ENCODE measurements at places on chromosomes 12 and 14.

DNA sequence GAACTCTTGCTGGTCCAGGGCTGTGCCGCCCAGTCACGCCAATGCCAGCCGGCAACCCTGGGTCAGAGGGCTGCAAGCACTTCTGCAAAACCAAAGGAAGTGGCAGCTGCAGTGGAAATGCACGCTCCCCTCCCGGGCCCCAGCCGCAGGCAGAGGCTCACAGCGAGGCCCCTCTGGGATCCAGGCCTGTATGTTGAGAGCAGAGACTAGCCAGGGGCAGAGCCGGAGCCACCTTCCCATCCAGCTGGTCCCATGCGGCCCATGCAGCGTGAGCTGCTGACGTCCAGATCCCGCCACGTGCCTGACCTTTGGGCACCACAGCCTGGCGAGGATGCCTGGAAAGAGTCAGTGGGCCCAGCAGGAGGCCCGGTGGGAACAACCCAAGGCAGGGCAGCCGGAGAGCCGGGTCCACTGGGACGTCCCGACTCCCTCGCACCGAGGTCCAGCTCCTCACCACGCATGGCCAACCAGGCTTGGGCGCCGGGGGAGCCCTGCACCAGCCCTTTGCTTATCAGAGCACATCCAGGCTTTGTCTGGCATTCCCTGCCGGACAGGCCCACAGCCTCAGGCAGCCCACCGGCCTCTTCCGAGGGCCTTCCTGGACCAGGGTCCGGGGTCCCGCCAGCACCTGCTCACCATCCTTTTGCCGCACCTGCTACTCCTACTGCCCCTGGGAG is 4.3 kb downstream of the GPR132 start:
- no peak for DNase-seq

GRCh38 chr12:45518291-45519235 is 210.9 kb upstream of the ARID2 start:
- DNase-seq = no peak

GRCh38 chr12:106138357-106138632 is 459 bp downstream of the NUAK1 start:
- no peak for DNase-seq

DNA sequence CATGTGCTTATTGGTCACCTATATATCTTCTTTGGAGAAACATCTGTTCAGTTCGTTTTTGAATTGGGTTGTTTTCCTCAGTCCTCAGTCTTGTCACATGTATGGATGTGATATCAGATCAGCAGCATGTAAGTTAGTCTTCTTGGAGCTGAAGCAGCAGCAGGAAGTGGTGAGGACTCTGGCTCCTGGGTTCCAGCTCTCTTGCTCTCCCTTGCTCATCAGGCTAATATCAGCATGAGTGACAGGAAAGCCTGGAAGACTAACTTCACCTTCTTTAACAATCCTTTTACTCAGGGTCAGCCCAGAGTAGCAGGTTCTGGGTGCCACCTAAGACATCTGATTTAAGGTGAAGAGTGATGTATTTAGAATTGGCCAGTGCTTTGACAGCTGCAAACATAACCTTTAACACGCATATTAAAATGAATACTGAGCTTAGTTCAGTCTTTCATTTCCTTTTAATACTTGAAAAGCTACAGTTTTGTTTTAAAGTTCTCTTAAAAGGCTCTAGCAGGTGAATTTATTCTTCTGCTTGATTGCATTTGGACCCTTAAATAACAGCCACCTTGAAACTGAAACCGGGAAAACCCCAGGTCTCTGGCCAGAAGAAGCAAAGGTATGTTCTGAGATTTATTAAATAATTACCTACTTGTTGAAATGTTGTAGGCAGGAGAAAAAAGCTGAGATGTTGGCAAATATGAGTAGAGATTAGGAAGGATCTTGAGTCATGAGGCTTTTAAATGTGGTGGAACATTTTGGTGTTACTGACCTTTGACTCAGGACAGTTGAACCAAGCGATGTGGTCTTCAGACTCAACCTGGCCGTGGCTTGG is 54.3 kb downstream of the DRAM1 start:
- DNase-seq = no peak

DNA sequence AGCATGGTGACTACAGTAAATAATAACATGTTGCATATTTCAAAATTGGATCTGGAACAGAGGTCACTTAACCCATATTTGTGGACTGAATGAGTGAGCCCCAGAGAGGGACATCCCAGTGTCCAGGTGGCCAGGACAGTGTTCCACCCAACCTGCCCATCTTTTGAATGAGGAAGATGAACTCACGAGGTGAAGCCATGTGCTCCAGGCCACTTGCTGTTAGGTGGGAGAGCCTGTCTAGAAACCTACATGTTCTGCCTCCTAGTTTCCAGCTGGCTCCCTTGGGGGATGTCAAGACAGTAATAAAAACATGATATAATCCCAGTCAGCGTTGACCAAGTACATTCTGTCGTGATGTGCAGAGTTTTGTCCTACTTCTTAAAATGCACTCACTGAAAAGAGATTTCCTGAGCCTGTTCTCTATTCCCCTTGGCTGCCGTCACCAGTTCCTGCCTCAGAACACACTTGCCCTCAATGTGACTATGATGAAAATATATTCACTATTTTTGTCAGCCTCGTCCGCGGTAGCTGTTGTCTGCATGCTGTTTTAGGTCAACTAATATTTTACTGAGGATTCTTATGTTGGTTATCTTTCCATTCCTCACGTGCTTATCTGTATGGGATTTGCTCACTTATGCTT is 25.7 kb downstream of the TSPAN9 start:
- DNase-seq = no peak

DNA sequence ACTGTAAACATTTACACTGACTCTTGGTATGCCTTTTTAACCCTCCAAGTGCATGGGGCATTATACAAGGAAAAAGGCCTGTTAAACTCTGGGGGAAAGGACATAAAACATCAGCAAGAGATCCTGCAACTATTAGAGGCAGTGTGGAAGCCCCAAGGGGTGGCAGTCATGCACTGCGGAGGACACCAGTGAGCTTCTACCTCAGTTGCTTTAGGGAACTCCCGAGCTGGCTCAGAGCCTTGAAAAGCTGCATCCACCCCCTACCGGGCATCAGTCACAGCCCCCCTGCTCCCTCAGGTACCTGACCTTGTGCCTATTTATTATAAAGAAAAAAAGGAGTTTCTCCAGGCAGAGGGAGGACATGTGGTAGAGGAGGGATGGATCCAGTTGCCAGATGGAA is 695.6 kb upstream of the LMO3 start:
- no peak for DNase-seq

- DNase-seq = no peak
Observed at GRCh38 chr12:102966200-102966863, 8.9 kb downstream of the ASCL1 start.

- peak; percentile 82 for DNase-seq
Observed at GRCh38 chr12:106049105-106049504, 89.6 kb downstream of the NUAK1 start.

DNA sequence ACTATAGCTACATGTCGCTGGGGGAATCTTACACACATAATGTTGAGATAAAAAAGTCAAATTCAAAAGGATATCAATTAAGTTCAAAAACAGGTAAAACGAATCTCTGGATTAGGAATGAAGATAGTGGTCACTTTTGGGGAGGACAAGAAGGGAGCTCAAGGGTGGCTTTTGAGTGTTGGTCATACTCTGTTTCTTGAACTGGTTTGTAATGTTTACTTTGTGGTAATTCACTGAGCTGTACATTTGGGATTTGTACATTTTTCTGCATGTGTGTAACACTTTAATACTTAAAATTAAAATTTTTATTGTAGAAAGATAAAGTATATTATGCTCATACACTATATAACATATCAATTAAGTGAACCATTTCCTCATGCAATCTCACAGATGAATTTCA is 26.6 kb downstream of the KLHL28 start:
- DNase-seq = no peak

DNA sequence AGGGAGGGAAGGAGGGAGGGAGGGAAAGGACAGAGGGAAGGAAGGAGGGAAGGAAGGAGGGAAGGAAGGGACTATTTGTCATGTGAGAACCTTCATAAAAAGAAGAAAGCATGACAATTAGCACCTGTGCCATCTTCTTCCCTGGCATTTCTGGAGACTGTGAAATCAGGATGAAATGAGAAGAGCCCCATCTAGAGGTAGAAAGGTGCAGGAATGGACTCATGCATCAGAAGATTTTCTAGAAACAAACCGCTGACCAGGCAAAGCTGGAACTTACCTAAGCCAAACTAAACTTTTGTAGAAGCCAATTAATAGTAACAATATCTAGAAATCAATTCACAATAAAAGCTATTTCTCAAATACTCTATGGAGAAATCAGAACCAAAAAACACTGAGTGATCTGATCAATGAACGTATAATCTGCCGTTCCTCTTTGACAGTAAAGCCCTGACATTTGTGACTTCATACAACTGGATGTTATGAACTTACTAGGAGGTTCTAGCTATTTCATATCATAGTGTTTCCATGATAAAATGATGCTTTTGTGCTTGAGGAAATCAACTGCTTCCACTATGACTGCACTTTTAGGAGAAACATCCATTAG is 24.4 kb upstream of the CRACR2A start:
- peak; percentile 70 for DNase-seq

DNA sequence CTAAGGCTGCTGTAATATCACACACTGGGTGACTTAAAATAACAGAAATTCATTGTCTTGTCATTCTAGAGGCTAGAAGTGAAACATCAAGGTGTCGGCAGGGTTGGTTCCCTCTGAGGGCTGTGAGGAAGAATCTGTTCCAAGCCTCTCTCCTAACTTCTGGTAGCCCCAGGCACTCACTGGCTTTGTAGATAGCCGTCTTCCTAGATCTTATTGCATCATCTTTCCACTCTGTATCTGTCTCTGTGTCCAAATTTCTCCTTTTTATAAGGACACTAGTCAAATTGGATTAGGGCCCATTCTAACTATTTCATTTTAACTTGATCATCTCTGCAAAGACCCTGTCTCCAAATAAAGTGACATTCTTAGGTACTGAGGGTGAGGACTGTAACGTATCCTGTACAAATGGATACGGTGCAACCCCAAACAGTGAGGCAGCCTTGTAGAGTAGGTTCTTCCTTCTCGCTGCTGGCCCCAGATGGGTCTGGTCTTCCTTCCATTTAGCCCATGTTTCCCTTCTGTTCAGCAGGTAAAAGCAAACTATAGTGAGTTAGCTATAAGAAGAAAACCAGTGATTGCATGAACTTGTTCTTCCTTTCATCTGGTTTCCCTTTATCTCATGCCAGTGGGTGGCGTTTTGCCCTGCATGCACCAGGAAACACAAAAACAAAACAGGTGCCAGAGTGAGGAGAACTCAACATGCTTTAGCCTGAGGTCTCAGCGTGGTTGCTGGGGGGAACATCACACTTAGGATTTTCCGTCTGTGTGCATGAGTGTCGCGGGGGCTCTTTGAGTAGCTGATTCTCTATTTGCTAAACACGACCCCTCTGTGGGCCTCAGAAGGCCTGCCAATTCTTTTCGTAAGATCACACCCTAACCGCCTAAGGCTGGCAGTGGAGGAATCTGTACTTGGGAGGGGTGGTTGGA is 19.5 kb downstream of the TTC9 start:
- no peak for DNase-seq

- DNase-seq = no peak
Observed at GRCh38 chr14:52018252-52018651, 28.9 kb downstream of the RTRAF start.

- no peak for DNase-seq
Observed at GRCh38 chr12:8559676-8560075, 19.0 kb upstream of the CLEC4E start.

GRCh38 chr12:98754095-98754494 is 109.0 kb downstream of the APAF1 start:
- DNase-seq = no peak

- DNase-seq = no peak
Observed at GRCh38 chr12:106049546-106049945, 89.2 kb downstream of the NUAK1 start.

DNA sequence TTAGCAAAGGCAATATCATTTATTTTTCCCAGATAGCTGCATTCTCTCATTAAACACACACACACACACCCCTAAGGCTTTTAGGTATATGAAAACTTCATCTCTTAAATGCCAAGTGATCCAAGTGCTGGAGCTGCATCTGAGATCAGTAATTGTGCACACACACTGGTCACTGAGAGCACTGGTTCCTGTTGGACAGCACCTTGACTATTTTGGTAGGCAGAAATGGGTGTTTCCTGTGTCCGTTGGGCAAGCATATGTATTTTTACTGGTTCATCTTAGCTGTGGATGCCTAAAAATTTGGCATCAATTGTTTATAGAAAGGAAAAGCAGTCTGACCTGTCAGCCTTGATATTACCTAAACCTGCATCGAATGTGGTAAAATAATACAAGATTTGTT is 182.5 kb downstream of the MSRB3 start:
- no peak for DNase-seq

- no peak for DNase-seq
Observed at GRCh38 chr12:77388445-77389265, 323.3 kb upstream of the E2F7 start.

GRCh38 chr14:38559711-38560110 is 303.8 kb upstream of the CLEC14A start:
- DNase-seq = no peak

DNA sequence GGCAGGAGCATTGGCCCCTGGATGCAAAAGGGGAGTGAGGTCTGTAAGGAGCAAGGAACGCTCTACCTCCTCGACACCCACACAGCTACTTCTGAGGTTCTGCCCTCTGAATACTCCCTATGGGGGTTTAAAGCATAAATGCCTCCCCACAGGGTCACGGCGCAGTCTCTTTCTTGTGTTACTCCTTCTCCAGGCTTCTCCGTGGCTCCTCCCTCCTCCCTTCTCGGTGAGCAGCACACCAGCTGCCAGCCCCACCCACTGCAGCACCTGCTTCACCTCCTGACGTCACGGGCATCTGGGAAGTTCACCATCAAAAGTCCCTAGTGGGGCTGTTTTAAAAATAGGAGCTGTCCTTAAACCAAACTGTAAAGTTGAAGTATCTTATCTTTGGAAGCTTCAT is 67.3 kb downstream of the SPTB start:
- no peak for DNase-seq
